GM12892 (cell line): ENCODE measurements at places on chromosomes 16 and 17.

GRCh38 chr17:61149106-61149825 is 250.4 kb upstream of the TBX2 start:
- no peak for DNase-seq

GRCh38 chr16:84593825-84594724 is 23.8 kb downstream of the COTL1 start:
- peak; percentile 82 for DNase-seq

DNA sequence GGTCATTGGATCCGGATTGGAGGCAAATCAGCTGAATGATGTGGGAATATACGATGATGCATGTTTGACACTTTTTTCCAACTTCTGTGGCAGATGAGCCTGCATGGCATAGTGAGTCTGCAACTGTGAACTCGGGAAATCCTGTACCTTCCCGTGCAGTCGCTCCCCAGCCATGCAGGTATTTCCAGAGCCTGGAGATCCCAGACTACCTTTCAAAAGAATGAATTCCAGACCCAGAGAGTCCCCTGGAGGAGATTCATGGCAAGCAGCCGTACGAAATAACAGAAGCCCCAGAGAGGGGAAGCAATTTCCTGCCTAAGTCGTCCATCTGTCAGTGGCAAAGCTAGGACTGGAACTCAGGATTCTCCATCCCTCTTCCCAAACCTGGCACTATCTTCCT is 75.7 kb upstream of the FAM20A start:
- DNase-seq, result no peak

GRCh38 chr16:30377050-30377811 is 2.6 kb downstream of the MYL11 start:
- no peak for DNase-seq

GRCh38 chr16:50253514-50253910 is 12.8 kb upstream of the ADCY7 start:
- DNase-seq, result no peak

GRCh38 chr17:76473541-76473985 is 6.2 kb downstream of the AANAT start:
- no peak for DNase-seq

DNA sequence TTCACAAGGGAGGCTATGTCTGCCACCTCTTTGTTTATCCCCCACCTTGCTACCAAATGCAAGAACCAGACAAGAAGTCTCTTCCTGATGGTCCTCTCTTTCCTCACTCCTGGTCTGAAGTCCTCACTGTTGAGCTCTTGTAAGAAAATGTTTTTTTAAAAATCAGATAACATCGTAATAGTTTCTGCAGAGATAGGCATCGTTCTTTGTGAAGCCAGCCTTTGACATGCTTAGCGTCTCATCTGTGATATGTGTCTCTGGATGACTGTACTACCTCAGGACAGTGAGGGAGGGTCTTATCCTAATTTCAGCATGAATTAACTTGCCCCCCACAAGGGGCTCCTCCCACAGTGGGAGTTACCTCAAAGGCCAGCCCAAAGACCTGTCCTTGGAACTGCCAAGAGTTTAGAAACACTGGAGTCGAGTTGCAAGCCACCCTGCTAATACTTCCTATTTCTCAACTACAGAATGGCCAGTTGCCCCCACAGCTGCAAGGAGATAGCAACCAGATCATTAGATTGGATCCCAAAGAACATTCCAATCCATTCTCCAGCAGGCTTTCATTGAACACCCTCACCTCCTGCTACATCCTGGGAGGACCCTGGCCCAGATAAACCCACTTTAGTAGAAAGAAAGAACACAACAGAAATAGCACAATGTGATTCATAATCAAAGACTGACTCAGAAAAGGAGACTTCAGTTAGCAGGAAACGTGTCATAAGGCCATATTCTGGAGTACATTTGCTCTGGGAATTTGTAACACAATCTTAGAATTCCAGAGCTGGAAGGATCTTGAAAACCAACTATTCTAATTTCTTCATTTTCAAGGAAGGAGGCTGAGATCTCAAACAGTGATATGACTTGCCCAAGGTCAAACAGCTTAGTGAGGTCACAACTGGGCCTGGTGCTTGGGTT is 151.0 kb downstream of the IRX3 start:
- no peak for DNase-seq

GRCh38 chr16:78584991-78585390 is 485.5 kb downstream of the WWOX start:
- DNase-seq, result no peak

GRCh38 chr16:68492151-68492542 is 43.8 kb upstream of the SMPD3 start:
- no peak for DNase-seq

DNA sequence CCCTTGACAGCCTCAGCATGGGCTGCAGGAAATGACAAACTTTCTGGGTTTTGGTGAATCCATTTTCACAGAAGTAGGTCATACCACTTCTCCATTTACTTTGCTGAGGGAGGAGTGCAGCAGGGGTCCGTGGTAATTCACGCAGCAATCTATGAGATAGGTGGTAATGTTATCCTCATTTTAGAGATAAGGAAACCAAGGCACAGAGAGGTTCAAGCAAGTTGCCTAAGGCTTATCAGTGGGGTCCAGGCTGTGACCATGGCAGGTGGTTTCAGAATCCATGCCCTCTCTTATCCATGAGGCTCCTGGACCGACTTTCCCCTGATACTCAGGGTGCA is 12.6 kb downstream of the TBX4 start:
- no peak for DNase-seq

DNA sequence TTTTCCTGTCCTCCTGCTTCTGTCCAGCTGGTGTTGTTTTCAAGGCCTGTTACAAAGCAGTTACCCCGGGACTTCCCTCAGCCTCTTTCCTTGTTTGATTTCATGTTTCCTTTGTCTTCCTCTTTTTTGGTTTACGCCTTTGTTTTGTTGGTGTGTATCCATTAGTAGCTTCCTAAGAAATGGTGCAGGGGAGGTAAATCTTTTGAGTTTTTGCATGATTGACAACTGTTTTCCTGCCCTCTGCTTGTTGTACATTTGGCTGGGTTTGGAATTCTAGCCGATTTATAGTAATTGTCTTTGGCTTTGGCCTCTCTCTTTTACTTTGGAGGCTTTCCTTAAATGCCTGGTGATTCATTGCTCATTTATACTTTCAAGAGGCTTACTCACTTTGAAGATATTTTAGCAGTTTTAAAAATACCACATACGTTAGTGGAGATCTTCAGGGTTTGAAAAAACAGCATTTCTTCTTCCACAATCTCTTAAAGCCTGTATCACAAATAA is 32.8 kb downstream of the DNAH2 start:
- no peak for DNase-seq

GRCh38 chr16:7420079-7420478 is 87.4 kb downstream of the RBFOX1 start:
- DNase-seq, result no peak

- DNase-seq, result no peak
Measured at GRCh38 chr16:80390871-80391489, 149.8 kb upstream of the DYNLRB2 start.

GRCh38 chr16:178668-179015 is 1.6 kb upstream of the HBQ1 start:
- DNase-seq, result no peak

GRCh38 chr16:7324321-7324720 is 8.3 kb upstream of the RBFOX1 start:
- no peak for DNase-seq

- no peak for DNase-seq
Measured at GRCh38 chr17:56812901-56813388, 20.8 kb downstream of the C17orf67 start.

DNA sequence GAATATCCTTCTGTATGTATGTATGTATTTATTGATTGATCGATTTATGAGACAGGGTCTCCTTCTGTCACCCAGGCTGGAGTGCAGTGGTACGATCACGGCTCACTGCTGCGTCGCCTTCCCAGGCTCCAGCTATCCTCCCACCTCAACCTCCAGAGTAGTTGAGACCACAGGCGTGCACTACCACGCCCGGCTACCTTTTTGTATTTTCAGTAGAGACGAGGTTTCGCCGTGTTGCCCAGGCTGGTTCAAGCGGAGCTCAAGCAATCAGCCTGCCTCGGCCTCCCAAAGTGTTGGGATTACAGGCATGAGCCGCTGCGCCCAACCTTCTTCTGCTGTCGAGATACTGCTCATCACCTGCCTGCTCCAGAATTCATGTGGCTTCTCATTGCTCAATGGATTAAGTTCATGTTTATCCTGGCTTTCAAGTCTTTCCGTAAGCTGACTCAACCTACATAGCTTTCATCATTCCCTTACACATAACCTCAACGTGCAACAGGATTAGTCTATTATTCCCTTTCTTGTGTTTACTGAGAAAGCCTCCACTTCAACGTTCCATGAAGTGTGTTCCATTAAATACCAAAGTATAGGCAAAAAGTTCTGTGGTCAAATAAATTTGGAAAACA is 13.6 kb downstream of the TAC4 start:
- DNase-seq, result no peak

GRCh38 chr17:5254903-5255521 is 20.4 kb upstream of the SCIMP start:
- no peak for DNase-seq

DNA sequence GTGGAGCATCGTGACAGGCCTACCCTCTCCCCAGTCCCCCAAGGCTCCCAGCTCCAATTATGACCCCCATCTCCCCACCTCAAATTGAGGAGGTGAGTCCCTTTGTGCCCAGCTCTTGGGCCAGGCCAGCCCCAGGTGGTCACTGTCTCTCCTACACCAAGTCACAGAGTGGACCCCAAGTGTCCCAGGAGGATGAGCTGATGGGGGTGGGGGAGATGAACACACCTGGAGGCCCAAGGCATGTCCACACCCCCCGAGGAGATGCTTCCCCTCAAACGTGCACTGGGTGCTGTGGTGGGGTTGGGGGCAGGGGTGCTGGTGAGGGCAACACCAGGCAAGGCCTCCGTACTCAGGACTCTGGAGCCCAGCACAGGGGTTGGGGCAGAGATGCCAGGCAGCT is 73.2 kb downstream of the RBFOX3 start:
- DNase-seq, result no peak

DNA sequence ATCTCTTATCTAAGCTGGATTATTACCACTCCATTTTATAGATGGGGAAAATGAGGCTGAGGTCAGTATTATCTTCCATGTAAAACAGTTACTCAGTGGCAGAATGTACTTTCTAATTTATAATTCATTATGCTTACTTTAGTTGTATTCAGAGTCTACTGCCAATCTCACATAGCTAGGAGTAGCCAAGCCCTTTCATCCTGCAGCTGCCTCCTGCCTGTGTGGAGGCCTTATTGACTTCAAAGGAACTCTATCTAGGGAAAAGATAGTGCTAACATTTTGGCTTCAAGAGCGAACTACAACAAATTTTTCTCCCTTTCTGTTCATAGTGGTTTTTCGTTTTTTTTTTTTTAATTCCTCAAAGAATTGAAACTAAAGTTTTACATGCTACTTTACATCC is 12.9 kb downstream of the RPGRIP1L start:
- DNase-seq, result no peak
